Stimulated activated CD8-positive, alpha-beta memory T cell treated with anti-CD3 and anti-CD28 coated beads, Interleukin-7, amount 100 ng/mL, for 24 hours (primary cell): ENCODE measurements at places on chromosomes 1 and 21.

DNA sequence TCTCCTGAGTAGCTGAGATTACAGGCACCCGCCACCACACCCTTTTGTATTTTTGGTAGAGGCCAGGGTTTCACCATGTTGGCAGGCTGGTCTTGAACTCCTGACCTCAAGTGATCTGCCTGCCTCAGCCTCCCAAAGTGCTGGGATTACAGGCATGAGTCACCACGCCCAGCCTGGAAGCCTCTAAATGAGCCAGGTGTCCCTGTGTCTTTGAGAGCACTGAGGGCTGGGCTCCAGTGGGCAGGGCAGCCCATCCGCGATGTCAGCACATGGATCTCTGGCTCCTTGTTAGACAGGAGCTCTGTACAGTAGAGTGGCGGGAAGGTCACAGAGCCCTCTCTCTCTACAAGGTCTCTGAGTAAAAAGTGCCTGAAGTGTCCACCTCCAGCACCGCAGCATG is 124.3 kb downstream of the PGBD5 start:
- no peak for DNase-seq

GRCh38 chr1:214296860-214297745 is 16.1 kb downstream of the SMYD2 start:
- no peak for DNase-seq

DNA sequence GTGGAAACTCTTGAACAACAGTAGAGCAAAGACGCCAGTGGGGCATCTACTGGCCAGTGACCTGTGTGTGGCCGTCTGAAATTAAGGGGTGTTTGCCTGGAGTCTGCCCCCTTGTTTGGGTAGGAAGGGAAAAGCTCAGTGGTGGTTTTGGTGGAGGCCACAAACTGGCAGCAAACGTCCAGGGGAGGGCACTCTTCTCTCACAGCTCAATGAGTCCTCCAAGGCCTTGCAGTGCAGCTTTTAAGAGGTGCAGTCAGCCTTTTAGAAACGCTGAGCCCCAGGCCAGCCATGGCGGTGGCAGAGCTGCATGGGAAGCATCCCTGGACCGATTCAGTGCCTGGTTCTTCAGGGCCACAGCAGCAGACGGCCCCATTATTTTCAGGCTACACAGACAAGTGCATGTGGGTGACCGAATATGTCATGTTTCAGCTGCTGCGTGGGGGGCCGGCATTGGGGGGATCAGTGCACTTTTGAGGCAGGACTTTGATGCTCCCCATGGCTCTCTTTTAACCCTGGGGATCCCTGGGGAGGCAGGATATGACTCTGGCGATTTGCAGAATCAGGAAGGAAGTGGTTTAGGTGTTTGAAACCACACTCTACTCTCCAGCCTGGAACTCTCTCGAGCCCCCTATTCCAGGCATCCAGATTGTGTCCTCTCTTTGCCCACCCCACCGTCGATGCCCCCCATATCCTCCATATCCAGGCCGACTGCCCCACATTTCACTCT is 414.0 kb downstream of the PRDM2 start:
- DNase-seq = no peak

DNA sequence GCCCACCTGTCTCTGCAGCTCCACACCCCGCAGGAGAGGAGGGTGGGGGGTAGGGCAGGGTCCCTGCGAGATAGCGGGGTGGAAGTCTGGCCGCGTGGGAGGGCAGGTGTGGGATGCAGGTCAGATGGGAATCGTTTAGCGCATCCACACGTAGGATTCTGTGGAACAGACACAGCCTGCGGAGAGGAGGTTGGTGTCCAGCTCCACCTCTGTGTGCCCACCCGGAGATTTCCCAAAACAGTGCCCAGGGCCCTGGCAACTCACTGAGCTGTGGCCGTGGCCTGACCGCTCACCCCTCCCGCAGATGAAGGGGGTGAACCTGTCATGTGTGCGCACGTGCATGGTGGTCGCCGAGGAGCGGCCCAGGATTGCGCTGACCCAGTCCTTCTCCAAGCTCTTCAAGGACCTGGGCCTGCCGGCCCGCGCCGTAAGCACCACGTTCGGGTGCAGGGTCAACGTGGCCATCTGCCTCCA is 46.9 kb downstream of the S100B start:
- DNase-seq = no peak

- no peak for DNase-seq
These were observed 49.9 kb downstream of the WNT2B start for GRCh38 chr1:112558634-112559033.

- no peak for DNase-seq
These were observed 492 bp upstream of the COLGALT2 start for GRCh38 chr1:184037849-184038591.

- no peak for DNase-seq
These were observed 67.7 kb downstream of the MACF1 start for GRCh38 chr1:39272027-39272797.

GRCh38 chr1:39713557-39713956 is 22.3 kb upstream of the HPCAL4 start:
- DNase-seq = no peak

DNA sequence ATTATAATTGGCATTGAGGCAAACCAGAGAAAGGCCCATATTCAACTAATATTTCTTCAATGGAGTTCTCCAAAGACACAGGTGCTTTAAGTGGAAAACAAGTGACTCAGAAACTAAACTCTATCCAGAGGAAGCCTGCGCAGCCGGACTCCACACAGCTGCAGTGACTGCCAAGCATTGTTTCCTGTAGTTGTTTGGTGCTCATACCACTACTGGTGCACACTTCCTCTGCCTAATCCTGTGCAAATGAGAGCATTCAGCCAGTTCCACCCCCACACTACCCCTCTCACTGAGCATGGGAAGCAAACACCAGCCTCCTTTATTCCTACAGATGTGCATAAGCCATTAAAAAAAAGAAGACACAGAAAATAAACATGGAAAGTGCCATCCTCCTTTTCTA is 102.9 kb downstream of the VAV3 start:
- DNase-seq = no peak

GRCh38 chr1:215079456-215079855 is 3.1 kb upstream of the KCNK2 start:
- DNase-seq = no peak

DNA sequence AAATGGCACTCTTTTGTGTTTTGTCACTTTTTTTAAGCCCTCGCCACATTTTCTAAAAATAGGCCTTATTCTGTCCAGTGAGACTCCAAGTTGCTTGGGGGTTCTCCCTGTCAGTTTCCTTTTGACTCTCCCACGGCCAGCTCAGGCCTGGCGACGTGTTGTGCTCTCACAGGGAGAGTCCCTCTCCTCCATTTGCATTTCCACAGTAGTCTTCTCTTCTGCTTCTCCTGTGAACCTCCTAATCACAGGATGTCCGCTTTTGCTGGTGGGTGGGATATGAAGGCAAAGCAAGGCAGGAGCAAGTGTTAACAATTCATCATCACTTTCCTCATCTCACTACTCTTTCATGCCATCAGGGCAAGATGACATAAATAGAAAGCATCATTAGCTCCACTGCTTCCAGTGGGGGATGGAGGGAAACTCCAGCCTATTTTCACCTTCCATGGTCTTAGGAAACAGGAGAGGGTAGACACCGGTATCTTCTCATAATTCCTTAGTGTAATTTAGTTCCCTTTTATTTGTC is 99.8 kb downstream of the INTS7 start:
- DNase-seq = peak; percentile 26

GRCh38 chr1:32491386-32491785 is 26.5 kb downstream of the ZBTB8B start:
- no peak for DNase-seq

DNA sequence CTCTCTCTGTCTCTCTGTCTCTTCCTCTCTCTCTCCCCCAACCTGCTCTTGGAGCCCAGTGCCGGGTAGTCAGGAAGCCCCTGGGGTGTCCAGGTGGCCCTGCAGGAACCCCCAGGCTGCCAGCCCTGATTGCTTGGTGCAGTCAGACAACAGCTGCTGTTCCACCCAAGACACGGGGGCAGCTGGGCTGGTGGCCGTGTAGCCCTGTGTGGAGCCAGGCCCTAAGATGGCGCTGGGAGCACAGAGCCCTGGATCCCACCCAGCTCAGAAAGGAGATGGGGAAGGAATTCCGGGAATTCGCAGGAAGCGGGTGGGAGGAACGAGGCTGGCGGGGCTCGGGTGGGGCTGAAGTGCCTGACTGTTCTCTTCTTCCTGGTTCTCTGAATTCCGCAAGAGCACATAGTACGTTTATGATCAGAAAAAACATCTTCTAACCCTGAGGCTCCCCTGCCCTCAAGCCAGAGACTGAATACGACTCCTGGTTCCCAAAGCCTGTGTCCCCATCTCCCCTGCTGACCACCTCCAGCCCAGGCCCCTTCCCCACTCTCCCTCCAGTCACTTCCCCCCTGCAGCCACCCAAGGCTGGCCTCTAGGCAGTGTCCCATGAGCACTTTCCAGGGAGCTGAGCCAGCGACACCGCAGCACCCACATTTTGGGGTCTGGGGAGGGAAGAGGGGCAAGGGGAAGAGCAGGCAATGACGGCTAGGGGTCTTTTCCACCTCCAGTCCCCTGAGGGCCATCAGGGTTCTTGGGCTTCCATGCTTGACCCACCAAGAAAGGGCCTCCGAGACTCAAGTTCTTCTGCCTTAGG is 55.0 kb downstream of the WNT9A start:
- no peak for DNase-seq

GRCh38 chr1:170692866-170693575 is 29.1 kb downstream of the PRRX1 start:
- DNase-seq = no peak

- no peak for DNase-seq
These were observed 57.9 kb upstream of the PDE9A start for GRCh38 chr21:42595283-42596187.

DNA sequence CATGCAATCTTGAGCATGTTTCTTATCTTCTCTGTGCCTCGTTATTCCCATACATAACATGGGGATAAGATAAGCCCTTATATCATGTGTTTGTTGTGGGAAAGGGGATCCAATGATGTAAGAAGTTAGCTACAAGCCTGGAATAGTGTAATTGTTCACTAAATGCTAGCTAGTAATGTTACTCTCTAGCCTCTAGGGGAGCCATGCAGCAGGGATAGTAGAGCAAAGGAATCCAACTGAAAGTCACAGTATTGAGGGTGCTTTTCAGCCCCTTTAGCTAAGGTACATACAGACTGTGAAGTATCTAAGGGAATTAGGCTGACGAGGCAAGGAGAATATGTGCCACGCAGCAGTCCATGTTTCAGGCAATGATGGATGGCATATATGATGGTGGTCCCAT is 46.9 kb downstream of the IL23R start:
- no peak for DNase-seq

DNA sequence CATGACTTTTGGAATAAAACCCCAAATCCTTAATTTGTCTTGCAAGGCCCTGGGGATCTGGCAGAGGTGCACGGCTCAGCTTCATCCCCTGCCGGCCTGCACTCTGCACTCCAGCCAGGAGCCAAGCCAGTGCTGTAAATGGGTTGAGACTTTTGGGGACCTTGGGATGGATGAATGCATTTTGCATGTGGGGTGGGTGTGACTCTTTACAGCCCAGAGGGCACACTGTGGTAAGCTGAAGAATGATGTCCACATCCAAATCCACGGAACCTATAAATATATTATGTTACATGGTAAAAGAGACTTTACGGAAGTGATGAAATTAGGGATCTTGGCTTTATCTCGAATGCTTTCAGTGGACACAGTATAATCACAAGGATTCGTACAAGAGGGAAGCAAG is 177.8 kb downstream of the EDEM3 start:
- no peak for DNase-seq

- no peak for DNase-seq
These were observed 49.9 kb upstream of the CAPZB start for GRCh38 chr1:19535214-19535613.

DNA sequence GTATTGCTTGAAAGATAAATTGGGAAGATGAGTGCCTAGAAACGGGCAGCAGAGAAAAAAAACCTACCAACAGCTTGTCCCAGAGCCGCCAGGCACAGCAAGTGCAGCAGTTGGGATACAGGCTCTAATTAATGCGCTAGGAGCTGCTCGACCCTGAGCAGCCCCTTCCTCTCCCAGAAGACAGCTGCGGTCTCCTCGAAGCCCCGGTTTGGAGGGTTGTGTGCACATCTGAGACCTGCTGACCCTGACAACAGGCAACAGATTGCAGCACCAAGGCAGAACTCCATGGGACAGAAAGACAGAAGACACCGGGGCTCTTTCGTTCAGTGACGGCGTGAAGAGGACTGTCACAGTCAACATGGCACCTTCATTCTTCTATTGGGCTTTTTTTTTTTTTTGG is 101.4 kb downstream of the TSEN15 start:
- DNase-seq = no peak

- DNase-seq = no peak
These were observed 68.9 kb downstream of the LRRN2 start for GRCh38 chr1:204616641-204617040.

GRCh38 chr1:208242941-208243526 is 1.1 kb downstream of the PLXNA2 start:
- DNase-seq = no peak

- DNase-seq = no peak
These were observed 45.4 kb upstream of the LRP8 start for GRCh38 chr1:53373246-53373645.

- no peak for DNase-seq
These were observed 1.3 kb downstream of the DYRK1A start for GRCh38 chr21:37367703-37368540.

- no peak for DNase-seq
These were observed 258.5 kb downstream of the BACH1 start for GRCh38 chr21:29557200-29557599.

GRCh38 chr1:30845904-30846290 is 62.7 kb downstream of the SDC3 start:
- DNase-seq = no peak

DNA sequence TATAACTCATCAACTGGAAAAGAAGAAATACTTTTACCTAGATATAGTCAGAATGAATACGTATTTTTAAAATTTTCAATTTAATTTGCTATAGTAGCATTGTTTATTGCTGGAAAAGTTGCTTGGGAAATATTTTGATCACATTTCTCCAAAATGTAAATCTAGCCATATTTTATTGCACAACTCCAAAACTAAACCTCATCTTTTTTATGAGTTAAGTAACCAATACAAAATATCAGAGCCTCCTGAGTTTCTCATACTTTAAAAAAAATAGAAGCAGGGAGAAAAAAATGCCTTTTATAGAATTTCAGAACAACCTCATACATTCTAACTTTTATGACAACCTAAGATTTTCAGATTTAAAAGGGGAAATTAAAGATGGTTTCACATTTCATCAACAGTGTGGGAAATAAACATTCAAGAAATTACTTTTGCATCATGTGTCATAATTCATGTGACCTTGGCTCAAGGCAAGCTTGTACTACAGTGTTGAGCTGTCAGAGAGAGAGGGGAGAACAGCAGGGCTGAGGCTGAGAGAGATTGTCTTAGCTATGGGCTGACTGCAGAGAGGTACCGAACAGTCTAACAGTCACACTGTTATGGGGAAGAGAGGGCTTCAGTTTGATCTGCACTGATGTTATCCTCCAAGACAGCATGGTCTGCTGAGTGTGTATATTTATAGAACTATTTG is 519.0 kb downstream of the LTN1 start:
- DNase-seq = no peak

GRCh38 chr1:27527890-27528817 is 38.2 kb upstream of the WASF2 start:
- DNase-seq = no peak

- DNase-seq = no peak
These were observed 29.7 kb upstream of the TRABD2B start for GRCh38 chr1:48026701-48027532.
